Right renal pelvis (tissue), 4 donors: ENCODE measurements at places on chromosomes 13 and 19. TPM values are rescaled to one million over a fixed set of nuclear protein-coding genes. Genes with fewer than 3 reads are reported as not detected.

DNA sequence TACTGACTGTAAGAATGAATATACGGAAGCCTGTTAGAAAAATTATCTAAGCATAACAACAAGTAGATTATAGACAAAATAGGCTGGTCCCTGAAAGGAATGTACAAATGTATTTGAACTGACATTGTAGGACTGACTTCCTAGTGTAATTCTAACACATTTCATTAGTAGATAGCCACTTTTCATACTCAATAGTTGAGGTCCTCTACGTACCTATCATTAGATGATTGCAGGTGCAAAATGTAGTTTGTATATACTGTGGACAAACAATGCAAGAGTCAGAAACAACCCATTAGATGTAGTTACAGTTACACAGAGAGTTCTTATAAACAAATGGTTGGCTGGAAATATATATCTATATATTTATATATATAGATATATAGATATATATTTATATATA, 402.3 kb upstream of the SLITRK6 start:
- no peak for DNase-seq

- no peak for DNase-seq
These were observed 28.6 kb upstream of the VSTM2B start for GRCh38 chr19:29497241-29497640.

The PODNL1 gene
- 0.84 TPM for polyA plus RNA-seq

DNA sequence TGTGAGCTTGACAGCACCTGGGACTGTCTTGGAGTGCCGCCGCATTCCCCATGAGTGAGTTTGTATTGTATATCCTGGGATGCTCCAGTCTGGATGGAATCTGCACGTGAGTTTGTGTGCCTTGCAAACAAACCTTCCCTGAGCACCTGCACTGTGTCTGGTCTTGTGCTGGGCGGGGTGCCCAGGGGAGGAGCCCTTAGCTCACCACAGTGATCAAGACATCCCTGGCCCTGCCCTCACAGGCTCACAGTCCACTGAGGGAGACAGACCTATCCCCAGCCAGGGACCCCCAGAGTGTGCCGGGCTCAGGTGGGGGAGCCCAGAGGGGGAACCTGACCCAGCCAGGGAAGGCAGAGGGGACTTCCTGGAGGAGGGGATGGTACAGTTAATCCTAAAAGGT, 1.7 kb upstream of the BCAM start:
- no peak for DNase-seq

The MVB12A gene
- polyA plus RNA-seq = 87.9 TPM

GRCh38 chr13:113991191-113991669, 17.4 kb upstream of the C13orf46 start:
- no peak for DNase-seq

The TMEM255B gene
- polyA plus RNA-seq = 7.6 TPM
